ENCODE measurements at places on chromosomes 2 and 18.

- no peak for DNase-seq
Measured at GRCh38 chr18:50790948-50791347, 28.9 kb downstream of the MRO start.

DNA sequence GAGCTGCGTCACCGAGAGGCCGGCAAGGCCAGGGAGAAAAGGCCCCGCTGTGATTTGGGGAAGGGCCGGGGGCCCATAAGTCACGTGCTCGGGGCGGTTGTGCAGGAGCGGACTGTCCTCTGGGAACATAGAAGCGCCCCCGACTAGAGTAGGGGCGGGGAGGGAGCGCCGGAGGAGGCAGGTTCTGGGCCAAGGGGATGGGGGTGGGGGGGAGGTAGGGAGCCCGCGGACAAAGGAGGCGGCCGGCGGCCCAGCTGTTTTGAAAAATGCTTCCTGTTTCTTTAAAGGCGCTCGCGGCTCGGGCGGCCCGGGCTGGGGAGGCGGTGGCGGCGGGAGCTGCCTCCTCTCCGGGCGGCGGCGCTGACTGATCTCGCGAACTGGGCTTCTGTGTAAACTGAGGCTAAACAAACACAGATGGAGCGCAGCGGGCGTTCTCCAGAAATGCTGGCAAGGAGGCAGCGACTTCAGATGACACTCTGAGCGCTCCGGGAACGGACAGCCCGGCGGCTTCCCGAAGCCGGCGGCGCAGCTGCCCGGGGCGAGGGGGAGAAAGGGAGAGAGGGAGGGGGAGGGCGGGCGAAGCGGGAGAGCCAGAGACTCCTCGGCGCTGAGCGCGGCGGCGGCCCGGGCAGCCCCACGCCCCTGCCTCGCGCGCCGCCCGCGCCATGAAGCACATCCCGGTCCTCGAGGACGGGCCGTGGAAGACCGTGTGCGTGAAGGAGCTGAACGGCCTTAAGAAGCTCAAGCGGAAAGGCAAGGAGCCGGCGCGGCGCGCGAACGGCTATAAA is at the start of gene ATOH8:
Gene ATOH8, plus strand, starts transcription at position 467 of the 788 bp plus-strand sequence. Its CDS starts 199 bp downstream, at position 666.
- DNase-seq, result no peak

GRCh38 chr2:224941960-224942359 is 100.3 kb downstream of the DOCK10 start:
- DNase-seq, result no peak

GRCh38 chr2:215887303-215887702 is 126.0 kb downstream of the MREG start:
- DNase-seq, result no peak

Data from stimulated activated CD4-positive, alpha-beta T cell treated with anti-CD3 and anti-CD28 coated beads, TNF-alpha, amount 100 ng/mL, for 1 hour (primary cell).